ENCODE measurements at places on chromosomes 1 and 21.

DNA sequence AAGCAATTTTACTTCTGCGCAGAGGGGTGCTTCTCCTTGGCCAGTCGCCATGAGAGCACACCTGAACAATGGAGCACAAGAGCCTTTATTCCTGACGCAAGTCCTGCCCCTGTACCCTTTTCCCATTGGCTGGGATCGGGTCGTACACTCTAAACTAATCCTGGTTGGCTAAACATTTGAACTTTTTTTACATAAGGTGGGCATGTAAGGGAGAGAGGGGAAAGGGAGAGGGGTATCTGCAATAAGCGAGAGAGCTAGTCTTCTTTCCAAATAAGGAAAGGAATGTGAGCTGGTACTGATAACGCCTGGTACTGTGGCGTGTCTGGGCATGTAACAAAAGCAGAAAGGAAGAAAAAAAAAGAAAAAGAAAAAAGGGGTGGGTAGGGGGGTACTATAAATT, 21.8 kb downstream of the MFSD2A start:
- DNase-seq, result no peak

DNA sequence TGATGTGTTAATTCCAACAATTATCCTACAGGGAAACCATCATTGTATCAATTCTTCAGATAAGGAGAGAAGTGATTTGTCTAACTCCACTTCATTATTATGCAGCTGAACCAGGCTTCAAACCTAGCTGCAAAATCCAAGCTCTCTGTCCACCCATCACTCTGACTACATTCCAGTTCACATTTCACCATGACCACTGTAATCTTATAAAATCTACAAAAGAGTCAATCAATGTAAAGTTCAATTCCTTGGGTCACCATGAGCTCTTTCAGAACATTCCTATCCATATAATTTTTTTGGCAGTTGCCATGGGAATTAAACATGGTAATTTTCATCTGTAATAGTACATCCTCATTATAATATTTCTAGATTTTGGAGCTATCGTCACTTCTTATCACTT, 100.9 kb downstream of the PLPPR5 start:
- no peak for DNase-seq

GRCh38 chr1:50103615-50104081, 5.1 kb upstream of the ELAVL4 start:
- no peak for DNase-seq

GRCh38 chr1:3645666-3646355, 4.1 kb downstream of the WRAP73 start:
- DNase-seq, result no peak

GRCh38 chr1:54885807-54886723, 930 bp downstream of the DHCR24 start:
- DNase-seq, result no peak

DNA sequence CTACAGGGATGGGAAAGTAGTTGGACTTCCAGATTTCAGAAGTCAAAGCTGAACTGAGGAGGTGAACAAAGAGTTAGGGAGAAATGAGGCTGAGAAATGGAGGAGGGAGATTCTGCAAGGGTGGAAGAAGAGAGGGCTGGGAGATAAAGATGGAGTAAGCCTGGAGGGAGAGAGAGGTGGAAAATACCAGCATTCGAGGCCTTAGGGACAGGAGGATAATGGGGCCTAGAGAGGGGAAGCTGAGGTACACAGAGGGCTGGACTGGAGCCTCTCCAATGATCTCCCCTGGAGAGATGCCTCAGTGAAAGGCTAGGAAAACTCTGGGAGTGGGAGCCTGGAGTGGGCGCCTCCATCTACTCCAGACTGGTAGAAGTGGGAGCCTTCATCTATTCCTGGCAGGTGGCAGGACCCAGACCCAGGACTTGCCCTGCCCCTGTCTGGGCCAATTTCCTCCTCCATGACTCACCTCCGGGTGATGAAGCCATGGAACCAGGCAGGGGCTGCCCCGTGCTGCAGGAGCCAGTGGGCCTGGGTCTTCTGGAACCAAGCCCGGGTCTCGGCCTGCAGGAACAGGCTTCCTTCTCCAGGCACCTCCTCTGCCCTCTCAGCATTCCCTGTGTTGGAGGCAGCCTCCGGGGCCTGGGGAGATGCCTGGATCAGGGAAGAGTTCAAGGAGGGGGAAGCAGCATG, 1.9 kb downstream of the SH2D2A start:
- no peak for DNase-seq

GRCh38 chr1:3028531-3029282, 7.4 kb downstream of the ACTRT2 start:
- no peak for DNase-seq

- no peak for DNase-seq
Observed at GRCh38 chr1:117629625-117630422, 24.0 kb downstream of the TENT5C start.

- no peak for DNase-seq
Observed at GRCh38 chr1:174797398-174797797, 202.3 kb upstream of the CACYBP start.

DNA sequence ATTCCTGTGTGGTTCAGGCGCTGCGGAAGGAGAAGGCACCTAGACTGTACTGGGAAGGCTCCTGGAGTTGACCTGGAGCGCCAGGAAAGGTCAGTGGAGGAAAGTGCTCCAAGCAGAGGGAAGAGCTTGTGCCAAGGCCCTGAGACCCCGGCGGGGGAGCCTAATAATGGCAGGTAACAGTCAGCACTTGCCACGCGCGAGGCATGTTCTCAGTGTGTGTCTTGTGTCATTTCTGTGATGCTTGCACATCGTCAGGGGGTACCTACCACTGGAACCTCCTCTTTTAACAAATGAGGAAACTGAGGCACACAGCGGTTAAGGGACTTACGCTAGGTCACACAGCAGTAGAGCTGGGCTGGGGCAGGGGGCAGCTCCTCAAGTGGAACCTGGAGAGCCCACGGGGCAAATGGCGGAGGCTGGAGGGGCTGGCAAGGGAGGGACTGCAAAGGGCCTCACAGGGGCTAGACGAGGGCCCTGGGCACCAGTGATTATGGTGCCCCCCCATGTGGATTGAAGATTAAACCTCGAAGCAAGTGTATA, 976 bp upstream of the BMP8B start:
- no peak for DNase-seq

- no peak for DNase-seq
Observed at GRCh38 chr1:155002464-155003226, at the start of gene ZBTB7B. ZBTB7B (plus strand) TSS chr1:155002802; CDS start chr1:155014661, 11,859 bp downstream.

GRCh38 chr1:158101455-158101854, 79.2 kb upstream of the CD1D start:
- no peak for DNase-seq

- DNase-seq, result no peak
Observed at GRCh38 chr1:223631956-223632355, 33.5 kb downstream of the CAPN8 start.

DNA sequence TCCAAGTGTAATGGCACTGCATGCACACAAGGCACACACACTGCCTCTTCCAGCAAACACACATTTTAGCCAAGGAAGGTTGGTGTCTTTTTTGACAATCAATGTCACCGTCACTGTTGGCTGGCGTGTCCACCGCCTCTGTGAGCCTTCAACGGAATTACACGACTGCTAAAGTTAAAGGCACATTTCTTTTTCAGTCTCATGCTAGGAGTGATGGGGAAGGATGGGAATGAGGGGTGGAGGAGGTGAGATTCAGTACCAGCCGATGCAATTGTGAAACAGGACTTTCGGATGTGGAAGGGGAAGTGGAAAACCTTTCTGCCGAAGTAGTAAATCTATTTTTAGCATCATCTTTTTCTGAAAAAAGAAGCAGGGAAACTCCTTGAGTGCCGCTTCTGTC, 1.4 kb downstream of the ELAVL4 start:
- no peak for DNase-seq

DNA sequence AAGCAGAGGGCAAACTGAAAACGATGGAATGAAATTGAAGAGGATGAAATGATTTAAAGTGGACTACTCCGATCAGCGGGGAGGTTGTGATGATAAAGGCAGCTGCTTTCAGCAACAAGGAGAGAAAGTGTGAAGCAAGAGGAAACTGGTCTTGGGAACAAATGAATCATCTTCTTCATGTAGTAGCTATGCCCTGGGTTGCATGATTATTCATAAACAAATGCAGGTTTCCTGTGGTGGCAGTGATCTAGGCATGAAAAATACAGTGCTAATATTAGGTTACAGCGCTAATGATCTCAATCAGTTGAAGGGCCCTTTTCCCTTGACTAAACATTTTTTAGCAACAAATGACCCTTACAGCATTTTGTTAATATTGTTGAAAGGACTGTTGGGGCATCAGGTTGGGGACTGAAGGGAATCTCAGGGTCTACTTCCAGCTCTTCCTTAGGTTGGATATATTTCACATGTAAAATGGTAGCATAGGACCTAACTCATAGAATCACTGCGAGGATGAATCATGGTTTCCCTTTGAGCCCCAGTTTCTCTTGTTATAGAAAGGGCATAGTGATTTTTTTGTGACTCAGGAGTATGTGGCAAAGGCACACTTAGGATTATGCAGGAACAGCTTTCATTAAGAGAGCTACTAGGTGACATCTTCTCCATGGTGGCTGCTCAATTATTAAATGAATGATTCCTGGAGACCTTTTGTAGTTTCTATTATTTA, 1.9 kb upstream of the ZFYVE9 start:
- no peak for DNase-seq

DNA sequence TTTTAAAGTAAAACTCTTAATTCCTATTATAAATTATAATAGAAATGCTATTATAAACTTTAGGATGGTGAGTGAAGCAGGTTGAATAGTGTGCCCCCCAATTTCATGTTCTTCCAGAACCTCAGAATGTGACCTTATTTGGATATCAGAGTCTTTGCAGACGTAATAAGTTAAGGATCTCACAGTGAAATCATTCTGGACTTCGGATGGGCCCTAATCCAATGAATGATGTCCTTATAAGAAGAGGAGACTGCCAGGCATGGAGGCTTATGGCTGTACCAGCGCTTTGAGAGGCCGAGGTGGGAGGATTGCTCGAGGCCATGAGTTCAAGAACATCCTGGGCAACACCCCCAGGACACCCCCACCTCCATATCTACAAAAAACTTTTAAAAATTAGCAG, 9.4 kb upstream of the MT1HL1 start:
- DNase-seq, result no peak

DNA sequence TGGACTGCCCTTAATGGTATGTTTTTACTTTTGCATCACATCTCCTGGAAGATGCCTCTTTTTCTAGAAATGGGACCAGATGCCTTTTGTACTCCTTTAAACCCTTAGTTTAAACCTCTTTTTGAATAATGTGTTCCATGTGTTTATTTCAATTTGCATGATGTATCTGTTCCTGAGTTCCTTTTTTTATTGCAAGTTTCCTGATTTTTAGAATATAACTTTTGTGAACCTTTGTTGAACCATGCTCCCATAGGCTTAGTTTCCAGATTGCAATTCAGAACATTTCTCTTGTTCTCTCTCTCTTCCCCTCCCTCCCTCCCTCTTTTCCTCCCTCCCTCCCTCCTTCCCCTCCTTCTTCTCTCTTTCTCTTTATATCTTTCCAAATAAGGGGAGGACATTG, 81.9 kb downstream of the RGL1 start:
- no peak for DNase-seq

GRCh38 chr21:36460866-36461265, 19.1 kb downstream of the CLDN14 start:
- DNase-seq, result no peak

DNA sequence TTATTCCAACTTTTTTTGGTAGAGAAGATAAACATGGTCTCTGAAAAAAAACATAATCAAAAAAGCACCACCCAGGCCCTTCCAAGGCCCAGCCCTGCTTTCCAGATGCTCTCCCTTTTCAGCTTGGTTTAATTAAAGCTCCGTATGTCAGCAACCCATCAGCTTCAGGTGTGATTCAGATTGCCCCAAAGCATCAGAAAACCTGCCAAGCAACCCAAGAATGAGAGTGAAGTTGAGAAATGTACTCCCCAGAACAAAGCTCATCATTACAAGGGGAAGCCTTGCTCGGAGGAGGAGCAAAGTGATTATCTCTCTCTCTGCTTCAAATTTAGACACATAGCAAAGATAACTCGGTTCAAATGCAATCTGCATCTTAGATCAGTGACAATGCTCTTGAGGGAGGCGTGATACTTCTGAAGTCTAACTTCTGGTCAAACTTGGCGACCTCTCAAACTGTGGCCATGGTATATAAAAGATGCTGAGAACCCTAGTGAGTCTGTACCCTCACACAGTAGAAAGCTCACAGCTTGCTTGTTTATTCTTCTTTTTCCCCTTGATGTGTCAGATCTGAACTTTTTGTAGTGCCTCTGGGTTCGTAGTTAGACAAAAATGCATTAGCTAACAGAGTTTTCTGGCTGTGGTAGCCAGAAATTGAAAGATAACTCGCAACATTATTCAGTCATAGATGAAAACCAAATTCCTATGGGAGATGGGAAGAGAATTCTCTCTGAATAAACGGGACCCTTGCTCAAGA, 63.3 kb upstream of the ZC3H11B start:
- DNase-seq, result no peak

- DNase-seq, result no peak
Observed at GRCh38 chr1:179187043-179187442, 42.4 kb downstream of the ABL2 start.

- peak; percentile 86 for DNase-seq
Observed at GRCh38 chr21:39633770-39634181, 21.0 kb downstream of the B3GALT5 start.

DNA sequence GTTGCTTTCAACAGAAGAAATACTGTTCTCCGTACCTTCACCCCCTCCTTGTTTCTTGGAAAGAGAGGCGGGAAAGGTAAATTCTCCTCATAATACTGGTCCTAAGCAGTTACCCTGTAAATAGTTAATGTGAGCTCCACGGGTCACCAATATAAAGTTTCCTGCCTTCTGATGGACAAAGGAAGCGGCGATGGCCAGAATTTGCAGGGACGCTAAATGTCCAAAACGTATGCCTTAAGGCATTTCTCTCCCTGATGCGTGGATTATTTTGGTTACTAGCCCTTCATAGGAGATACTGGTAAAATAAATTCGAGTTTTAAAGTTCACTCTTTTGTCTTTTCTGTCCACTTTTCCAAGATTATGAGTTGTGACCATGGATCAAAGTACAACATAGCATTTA, 898 bp upstream of the PTGS2 start:
- DNase-seq, result no peak

DNA sequence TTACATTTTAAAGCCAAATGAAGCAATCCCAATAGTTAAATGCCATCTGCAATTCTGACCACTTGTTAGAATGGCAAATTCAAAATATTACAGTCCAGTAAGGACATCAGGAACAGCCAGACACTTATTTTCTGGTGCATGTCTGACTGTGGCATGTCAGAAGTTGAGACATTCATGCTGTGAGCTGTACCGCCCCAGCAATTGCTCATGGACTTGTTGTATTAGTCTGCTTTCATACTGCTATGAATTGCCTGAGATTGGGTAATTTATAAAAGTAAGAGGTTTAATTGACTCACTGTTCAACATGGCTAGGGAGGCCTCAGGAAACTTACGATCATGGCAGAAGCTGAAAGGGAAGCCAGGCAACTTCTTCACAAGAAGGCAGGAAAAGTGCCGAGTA, 19.1 kb downstream of the DDAH1 start:
- no peak for DNase-seq

DNA sequence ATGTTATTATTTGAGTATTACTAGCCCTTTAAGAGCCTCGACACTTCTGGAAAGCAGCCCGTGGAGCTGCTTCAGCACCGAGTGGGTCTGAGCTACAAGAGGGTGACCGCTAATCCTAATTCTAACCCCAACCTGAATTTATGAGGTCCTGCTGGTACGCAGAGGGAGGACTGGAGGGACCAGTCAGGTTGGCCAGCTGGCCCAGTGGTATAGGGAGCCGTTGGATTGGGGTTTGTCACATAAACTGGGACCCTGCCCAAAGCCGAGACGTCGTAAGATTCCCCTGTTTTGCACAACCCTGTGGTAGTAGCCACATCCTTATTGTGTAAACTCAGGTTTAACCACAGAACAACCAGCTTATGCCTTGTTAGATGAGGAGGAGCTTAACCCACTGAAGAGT, 60.8 kb upstream of the F3 start:
- DNase-seq, result no peak

- peak; percentile 69 for DNase-seq
Observed at GRCh38 chr1:21511579-21512522, 2.6 kb downstream of the ALPL start.

Measured in HS-27A (cell line).